ENCODE measurements at places on chromosomes 1 and 21.

- DNase-seq = no peak
Measured at GRCh38 chr1:188355082-188355481, 1526.3 kb downstream of the PLA2G4A start.

- no peak for DNase-seq
Measured at GRCh38 chr1:219928791-219929118, 398 bp upstream of the SLC30A10 start.

GRCh38 chr1:82266351-82266750, 465.6 kb downstream of the ADGRL2 start:
- no peak for DNase-seq

DNA sequence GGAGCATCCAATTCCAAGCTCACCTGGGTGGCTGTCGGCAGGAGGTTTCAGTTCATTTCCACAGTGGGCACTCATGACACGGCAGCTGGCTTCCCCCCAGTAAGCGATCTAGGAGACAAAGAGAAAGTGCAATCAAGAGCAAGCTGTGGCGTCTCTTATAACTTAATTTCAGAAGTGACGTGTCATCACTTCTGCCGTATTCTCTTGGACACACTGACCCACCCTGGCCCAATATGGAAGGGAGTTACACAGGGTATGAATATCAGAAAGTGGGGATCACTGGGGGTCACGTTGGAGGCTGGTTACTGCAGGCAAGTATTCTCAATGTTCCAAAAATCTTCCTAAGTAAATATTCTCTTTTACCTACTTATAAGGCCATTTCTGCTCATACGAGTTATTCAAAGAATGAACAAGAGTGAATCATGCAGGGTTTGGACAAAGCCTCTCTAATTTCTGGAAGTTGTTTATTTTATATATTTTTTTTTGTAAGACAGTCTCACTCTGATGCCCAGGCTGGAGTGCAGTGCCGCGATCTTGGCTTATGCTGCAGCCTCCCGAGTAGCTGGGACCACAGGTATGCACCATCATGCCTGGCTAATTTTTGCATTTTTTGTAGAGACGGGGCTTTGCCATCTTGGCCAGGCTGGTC, 46.5 kb upstream of the GREM2 start:
- no peak for DNase-seq

GRCh38 chr1:184843732-184844495, 89.3 kb upstream of the EDEM3 start:
- no peak for DNase-seq

- DNase-seq = no peak
Measured at GRCh38 chr1:154937988-154938386, 1.5 kb upstream of the PMVK start.

GRCh38 chr1:44260792-44261170, 47.5 kb downstream of the DMAP1 start:
- no peak for DNase-seq

- no peak for DNase-seq
Measured at GRCh38 chr1:53458634-53459033, 565 bp upstream of the DMRTB1 start.

- DNase-seq = no peak
Measured at GRCh38 chr1:203290261-203291089, 14.8 kb upstream of the BTG2 start.

DNA sequence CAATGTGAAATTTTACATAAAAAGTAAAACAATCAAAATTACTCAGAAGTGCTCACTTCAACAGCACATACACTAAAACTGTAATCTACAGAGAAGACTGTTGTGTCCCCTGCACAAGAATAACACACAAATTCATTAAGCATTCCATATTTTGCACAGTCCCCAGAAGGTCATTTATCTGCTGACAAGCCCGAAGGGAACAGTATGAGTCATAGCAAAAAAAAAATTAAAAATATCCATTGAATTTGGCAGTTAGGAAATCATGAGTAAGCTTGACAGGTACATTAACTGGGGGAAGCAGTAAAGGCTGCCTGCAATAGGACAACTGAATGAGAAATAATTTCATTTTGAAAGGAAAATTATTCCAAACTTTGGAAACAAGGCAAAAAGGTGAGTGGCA, 3.3 kb upstream of the CACYBP start:
- DNase-seq = no peak

- no peak for DNase-seq
Measured at GRCh38 chr1:153922076-153922971, 448 bp downstream of the GATAD2B start.

DNA sequence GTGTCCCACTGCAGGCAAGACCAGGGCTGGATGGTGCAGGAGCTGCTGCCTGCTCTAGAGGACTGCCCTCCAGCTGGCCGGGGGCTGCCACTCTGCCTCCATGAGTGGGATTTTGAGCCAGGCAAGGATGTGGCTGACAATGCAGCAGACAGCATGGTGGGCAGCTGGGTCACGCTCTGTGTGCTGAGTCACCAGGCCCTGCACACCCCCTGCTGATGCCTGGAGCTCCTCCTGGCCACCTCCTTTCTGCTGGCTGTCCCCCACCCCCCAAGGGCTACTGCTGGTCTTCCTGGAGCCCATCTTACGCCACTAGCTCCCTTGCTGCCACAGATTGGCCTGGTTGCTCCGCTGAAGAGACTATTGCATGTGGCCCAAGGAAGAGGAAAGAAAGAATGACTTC, 3.9 kb upstream of the ZSCAN20 start:
- DNase-seq = no peak

GRCh38 chr21:43850728-43851295, 14.2 kb upstream of the AGPAT3 start:
- no peak for DNase-seq

DNA sequence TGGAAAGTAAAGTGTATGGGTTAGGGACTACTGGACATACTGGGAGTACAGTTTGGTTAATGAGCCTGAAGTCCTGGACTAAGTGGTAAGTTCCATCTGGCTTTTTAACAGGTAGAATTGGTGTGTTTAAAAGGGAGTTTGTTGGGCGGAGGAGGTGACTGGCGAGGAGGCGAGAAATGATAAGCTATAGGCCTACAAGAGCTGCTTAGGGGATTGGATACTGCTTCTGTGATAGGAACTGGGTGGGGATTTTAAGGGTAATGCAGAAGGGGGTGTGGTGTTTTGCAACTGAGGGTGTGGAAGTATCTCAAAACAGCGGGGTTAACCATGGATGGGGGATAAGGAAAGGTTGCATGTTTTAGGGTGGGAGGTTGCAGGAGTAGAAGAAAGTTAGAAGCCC, 3.5 kb downstream of the ERVH48-1 start:
- no peak for DNase-seq

- no peak for DNase-seq
Measured at GRCh38 chr21:14877581-14878228, 187.1 kb downstream of the NRIP1 start.

GRCh38 chr1:61299463-61299862, 217.1 kb downstream of the NFIA start:
- no peak for DNase-seq

DNA sequence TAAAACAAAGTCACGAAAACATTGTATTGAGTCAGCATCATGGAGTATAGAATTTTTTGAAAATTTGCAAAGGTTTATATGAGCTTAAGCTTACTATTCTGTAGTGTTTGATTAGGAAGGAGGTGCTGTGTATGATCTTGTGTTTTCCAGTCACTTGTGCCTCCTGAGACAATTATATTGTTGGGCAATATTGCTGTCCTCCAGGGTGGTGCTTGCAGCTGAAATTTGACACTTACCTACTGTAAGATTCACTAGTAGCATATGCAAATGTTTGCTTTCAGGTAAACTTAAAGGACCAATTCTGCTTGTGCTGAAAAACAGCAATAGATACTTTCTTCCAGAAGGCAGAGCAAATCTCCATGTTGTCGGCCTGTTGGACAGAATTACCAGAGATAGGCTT, 268.0 kb downstream of the TGFB2 start:
- DNase-seq = no peak

DNA sequence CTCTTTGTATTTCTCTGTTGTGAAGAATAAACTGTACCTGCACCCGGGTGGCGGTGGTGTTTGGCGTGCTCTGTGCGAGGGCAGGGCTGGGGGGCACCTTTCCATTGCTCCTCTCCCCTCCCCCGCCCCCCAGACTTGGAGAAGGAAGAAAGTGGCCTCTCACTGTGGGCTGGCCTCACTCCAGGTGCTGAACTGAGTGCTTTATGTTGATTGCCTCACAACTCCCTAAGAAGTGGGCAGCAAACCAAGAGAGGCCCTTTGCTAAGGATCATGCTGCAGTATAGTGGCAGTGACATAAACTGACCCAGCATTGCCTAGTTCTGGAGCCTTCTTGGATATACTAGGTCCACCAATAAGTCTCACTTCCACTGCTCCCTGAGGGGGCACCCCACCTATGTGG, 20.2 kb downstream of the A3GALT2 start:
- DNase-seq = no peak

DNA sequence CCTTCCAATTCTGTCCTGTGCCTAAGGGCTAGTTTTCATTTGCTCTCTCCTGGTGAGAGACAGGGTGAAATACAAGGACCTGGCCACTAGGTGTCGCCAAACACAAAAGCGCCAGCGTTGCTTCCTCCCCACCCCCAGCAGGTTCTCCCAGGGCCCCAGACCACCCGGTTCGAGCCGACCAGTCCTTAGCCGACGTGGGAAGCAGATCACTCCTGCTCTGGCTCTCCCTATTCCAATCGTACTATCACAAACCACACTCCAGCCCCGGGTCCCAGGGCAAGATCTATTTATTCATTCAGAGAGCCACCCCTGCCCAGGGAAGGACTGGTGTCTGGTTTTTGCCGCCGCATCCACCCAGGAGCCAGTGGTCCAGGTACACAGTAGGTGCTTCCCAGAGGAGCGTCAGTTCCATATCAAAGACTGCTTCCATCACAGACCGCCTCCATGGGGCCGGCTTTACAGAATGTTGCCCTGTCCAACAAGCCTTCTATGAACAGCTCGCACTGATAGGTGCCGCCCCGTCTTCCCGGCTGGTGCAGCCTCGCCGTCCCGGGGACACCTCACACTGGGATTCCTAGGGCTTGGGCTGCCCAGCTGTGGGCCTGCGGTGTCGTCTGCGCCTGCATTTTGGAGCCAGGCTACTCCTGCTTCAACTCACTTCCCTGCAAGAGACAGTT, 35.0 kb downstream of the CTNNBIP1 start:
- DNase-seq = peak; percentile 38

GRCh38 chr1:194731025-194731424, 1544.6 kb upstream of the B3GALT2 start:
- no peak for DNase-seq

- DNase-seq = no peak
Measured at GRCh38 chr1:52141513-52142219, at the start of gene ZFYVE9. Gene ZFYVE9 (plus strand): TSS chr1:52142089. CDS start chr1:52233207, 91,118 bp downstream.

DNA sequence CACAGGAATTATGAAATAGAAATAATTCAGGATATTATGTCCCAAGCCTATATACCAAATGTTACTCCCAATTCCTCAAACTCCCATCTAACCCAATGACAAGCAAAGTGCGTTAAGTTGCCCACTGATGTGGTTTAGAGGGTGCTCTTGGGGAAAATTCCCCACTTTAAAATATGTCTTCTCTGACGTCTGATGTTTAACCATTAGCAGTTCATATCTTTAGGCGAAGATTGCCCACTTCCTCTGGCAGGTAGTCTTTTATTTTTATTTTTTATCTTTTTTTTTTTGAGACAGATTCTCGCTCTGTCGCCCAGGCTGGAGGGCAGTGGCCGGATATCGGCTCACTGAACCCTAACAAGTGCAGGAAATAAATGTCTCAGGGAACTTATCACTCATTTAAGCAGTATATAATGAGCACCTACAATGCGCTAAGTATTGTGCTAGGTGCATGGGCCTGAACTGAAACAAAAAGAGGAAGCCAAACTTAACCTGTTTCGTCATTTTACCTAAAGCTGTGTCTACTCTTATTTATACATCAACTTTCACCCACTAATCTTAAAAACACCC, 1.3 kb upstream of the LYST start:
- DNase-seq = no peak

DNA sequence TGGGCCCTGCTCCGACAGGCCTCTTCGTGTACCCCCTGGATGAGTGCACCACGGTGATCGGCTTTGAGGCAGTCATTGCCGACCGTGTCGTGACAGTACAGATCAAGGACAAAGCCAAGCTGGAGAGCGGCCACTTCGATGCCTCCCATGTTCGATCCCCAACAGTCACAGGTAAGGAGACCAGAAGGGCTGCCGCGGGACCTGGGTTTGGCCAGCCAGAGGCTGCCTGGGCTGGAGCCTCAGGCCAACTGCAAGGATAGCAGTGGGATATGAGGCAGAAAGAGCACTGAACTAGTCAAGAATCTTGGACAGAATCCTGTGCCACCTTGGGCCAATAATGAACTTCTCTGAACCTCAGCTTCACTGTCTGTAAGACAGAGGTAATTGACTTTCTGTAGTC, 22.1 kb downstream of the VWA5B1 start:
- DNase-seq = no peak

DNA sequence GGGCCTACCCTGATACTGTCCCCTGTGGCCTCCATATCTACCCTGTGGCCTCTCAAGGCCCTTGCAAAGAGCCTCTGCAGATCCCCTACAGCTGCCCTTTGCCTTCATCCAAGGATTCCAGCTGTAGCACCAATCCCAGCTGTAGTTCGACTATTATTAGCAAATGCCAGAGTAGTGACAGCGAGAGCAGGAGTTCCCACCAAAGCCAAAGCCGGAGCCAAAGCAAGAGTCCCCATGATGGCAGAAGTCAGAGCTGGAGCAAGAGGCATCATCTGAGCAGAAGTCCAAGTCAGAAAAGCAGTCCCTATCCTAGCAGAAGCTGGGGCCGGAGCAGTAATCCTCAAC, 2.7 kb downstream of the NSUN4 start:
- no peak for DNase-seq

- DNase-seq = peak; percentile 26
Measured at GRCh38 chr1:205204552-205204951, 7.0 kb downstream of the DSTYK start.

DNA sequence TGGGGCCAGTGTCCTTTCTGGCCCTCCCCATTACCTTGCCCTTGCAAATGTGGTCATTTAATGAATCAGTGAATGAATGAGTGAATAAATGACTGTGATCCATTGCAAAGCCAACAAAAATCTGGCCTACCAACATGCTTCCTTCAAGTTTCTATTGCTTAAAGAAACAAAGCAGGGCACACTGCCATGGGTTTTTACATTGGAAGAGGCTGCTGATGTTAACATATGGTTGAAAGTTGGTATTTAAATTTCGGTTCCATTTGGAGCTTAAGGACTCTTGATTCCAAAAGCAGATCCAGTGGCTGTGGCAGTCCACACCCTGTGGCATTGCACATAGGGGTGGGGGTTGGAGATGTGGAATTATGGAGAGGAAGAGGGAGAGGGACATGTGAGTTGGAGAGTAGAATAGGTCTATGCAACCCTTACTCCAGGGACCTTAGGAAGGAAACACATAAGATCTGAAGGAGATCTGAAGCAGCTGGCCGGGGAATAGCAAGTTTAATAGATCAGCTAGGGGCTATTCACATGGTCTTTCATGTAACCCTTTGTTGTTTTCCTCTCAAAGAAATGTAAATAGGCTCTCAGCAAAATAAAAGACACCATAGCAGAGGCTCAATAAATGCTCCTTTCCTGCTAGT, 7.2 kb downstream of the ABCA4 start:
- no peak for DNase-seq

GRCh38 chr1:78005755-78006154, 1.0 kb downstream of the DNAJB4 start:
- DNase-seq = peak; percentile 20
